ENCODE measurements at places on chromosomes 4 and X. TPM values are rescaled to one million over a fixed set of nuclear protein-coding genes. Genes with fewer than 3 reads are reported as not detected.

AFP gene
- 1.3 TPM for total RNA-seq

CT45A10 gene
- not detected for total RNA-seq

ENPP6 gene
- total RNA-seq = not detected

TCP11X2 gene
- total RNA-seq = not detected

OTUD6A gene
- total RNA-seq = not detected

HGFAC gene
- 0.59 TPM for total RNA-seq

GYPA gene
- not detected for total RNA-seq
